ENCODE measurements at places on chromosomes 5 and 9.
A peak's percentile ranks its signal among the peaks of the same experiment; 100 is the strongest.

- DNase-seq: no peak
Observed at GRCh38 chr9:117886616-117887015, 182.4 kb downstream of the TLR4 start.

GRCh38 chr9:84856181-84856632 lies 186.7 kb downstream of the NTRK2 start:
- DNase-seq: no peak

DNA sequence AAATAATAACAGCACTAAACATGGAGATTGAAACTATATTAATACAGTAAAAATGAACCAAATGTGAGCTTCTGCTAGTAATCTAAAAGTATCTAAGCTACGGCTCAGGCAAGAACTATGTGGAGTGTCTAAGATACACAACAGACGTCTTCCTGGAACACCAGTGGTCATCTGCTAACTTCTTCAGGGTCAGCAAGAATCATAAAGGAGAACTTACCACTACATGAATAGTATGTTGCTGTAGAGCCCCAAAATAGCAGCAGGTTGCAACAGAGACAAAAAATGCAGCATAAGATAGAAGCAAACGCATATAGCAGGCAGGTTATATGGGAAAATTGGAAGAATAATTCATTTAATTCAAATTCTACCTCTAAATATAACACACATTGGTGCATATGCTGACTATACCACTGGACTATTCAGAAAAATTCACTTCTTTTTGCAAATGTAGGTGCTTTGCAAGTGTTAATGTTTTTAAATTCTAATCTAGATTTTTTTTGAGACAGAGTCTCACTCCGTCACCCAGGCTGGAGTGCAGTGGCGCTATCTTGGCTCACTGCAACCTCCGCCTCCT lies 27.1 kb downstream of the DCTN4 start:
- DNase-seq: no peak

GRCh38 chr9:33972698-33973097 lies 76.0 kb downstream of the UBAP2 start:
- no peak for DNase-seq

DNA sequence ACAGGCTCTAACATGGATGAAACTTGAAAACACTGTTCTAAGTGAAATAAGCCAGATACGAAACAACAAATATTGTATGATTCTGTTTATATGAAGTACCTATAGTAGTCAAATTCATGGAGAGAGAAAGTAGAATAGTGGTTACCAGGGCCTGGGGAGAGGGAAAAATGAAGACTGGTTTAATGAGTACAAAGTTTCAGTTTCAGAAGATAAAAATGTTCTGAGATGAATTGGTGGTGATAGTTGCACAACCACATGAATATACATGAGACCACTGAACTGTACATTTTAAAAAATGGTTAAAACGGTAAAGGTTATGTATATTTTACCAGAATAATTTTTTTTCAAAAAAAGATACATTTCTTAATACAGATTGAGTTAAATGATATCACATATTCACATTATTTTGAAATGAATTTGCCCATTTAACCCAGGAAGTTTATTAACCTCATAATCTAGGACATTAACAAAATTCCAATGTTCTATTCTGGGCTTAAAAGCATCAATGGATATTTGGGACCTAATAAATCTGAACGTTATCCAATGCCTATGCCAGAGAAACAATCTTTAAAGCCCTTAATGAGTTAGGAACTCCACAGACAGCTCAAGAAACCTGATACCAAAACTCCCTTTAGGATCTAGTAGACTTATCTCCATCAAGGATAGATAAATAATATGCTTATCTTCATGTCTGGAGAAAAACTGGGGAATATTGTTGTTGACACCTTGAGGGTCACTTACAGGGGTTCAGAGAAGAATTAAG lies 521.3 kb downstream of the EFNA5 start:
- no peak for DNase-seq

GRCh38 chr5:179199246-179199645 lies 139.1 kb downstream of the ZNF354C start:
- DNase-seq: no peak

DNA sequence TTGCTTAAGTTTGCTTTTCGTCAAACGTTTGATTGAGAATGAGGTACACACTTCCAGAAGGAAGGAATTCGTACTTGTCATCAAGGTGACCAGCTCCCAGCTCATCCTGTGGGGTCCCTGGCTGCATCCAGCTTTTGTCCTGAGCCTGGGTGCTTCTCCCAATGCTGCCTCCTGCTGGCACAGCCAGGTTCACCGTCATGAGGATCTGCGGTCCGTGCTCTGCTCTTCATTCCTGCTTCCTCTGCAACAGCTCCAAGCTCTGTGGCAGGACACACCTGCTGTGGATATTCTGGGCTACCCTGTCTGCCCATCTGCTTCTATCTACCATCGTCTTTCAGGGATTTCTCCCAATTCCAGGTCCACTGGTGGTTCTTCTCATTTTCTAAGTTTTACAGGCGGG lies 13.3 kb upstream of the UBE2QL1 start:
- no peak for DNase-seq

- no peak for DNase-seq
Observed at GRCh38 chr9:129199044-129199435, 21.0 kb upstream of the IER5L start.

DNA sequence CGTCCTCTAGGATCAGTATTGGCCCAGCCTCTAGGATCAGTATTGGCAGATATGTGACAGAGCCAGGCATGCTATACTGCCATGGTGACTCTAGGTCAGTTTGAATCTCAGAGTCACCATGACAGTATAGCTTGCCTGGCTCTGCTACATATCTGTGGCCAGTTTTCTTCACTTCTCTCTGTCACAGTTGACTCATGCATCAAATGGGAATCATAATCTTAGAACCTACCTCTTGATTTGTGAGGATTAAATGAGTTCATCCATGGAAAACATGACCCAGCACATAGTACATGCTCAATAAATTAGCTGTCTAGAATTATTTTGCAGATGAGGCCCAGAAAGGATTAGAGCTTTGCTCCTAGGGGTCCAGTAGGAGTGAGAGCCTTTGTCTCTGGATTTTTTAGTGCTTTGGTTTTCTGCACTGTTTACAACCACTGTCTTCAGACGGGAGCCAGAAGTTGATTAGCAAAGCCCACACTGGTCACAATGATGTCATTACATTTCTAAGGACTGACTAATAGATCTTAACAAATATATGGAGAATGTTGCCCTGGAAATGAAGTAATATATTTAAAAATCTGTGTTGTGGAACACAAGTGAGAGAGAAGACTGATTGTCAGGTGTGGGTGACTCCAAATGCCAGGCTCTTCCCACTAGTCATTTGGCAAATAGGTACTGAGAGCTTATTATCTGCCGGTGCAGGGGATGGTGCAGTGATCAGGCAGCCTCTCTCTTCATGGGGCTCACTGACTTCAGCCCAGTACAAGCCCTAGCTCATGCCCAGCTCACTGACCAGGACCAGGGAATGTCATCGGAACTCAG lies 76.0 kb downstream of the COL15A1 start:
- no peak for DNase-seq

GRCh38 chr5:181114284-181114843 lies 16.6 kb downstream of the OR2V1 start:
- no peak for DNase-seq

DNA sequence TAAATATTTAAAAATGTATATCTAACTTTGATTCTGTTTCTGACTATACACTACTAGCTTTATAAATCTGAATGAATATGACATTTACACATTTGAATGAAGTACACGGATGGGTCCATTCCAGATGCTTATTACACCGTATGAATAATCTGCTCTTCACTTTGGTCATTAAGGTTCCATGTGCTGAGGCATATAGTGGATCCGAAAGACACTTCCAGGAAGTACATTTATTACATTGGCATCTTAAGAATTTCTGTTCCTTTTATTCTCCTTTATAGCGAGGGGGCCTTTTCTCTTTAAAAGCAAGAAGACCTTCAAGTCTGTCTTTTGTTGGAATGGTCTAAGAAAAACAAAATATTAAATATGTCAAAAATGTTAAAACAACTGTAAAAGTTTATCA lies 147.6 kb downstream of the AUH start:
- DNase-seq: no peak

- DNase-seq: no peak
Observed at GRCh38 chr5:164119806-164120447, 614.5 kb downstream of the MAT2B start.

GRCh38 chr5:157150995-157151394 lies 8.3 kb upstream of the MED7 start:
- DNase-seq: no peak

DNA sequence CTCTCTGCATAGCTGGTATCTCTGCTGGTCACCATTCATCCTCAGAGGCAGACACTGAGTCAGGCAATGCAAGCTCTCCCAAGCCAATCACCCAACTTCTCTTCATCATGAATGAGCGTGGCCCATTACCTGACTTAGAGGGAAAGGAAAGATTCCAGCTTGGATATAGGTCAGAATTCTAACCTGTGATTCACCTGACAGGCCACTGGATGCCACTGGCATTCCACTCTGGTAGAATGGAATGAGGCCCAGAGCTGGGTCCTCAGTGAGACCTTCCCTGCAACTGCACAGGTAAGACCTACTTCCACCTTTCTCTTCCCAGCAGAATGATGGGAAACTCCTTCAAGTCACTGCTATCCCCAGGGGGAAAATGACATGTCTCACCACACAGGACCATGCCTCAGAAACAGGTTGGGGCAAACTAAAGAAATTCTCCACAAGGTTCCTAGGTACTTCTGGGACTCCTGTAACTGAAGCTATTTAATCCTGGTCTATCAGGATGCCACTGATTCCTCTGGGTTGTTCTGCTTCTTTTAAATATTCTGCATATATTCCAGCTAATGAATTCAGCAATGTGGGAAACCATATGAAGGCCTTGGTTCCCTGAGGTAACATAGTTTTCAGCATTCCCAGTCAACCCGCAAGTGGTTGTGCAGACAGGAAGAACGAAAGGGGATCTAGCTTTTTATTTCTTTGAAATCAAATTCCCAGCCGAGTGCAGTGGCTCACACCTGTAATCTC lies 62.0 kb downstream of the SUSD1 start:
- peak; percentile 23 for DNase-seq

DNA sequence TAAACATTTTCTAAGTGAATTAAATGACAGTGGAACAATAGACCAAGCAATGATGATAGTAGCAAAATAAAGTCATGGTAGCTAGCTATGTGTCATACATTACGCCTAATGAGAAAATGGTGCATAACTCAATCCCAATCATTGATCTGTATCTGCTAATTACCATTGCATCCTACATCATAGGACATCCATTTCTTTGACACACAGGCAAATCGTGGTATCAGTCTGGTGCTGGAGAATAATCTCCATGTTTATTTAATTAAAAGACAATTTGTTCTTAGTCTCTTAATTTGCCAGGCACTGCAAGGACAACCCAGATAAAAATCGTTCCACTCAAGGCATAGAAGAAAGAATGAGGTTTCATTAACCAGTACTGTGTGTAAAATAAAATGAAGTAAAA lies 89.6 kb upstream of the SMC5 start:
- no peak for DNase-seq

DNA sequence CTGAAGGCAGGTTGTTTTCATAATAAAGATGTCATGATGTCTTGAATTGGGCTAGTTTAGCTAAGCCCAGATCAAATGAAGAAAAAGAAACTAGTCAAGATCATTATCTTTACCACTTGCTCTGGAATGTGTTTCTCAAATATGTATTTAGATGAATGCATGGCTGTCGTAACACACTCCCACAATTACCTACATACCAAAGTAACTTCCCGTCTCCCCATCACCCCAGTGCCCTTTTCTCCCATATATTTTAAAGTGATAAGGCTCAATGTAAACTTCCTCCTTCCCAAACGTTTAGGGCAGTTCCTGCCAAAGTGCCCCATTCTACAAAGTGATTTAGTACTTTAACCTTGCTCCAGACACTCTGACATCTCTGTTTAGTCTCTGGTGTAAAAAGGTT lies 61.4 kb downstream of the SLC1A3 start:
- no peak for DNase-seq

DNA sequence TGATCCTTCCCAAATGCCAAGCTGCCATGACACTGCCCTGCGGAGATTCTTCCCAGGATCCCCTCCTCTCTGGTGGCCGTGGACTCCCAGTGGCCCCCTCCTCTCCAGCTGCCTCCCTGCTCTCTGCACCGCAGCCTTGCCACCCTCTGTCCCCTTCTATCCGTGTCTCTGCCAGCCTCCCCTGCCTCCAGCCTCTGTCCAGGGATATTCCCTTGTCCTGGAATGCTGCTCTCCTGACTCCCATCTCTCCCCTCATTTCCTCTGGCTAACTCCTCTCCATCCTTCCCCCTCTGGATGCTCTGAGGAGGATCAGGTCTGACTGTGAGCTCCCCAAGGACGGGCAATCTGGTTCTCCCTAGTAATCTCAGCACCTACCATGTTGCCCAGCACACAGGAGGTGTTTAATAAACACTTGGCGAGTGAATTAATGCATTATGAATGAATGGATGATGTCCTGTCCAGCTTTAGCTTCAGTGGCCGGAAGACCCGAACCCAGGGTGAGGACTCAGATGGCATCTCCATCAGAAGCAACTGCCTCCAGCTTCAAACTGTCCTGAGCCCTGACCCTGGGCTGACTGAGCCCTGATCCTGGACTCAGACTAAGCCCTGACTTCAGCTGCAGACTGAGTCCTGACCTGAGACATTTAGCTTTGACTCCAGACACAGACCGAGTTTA lies 7.5 kb upstream of the CRB2 start:
- no peak for DNase-seq

DNA sequence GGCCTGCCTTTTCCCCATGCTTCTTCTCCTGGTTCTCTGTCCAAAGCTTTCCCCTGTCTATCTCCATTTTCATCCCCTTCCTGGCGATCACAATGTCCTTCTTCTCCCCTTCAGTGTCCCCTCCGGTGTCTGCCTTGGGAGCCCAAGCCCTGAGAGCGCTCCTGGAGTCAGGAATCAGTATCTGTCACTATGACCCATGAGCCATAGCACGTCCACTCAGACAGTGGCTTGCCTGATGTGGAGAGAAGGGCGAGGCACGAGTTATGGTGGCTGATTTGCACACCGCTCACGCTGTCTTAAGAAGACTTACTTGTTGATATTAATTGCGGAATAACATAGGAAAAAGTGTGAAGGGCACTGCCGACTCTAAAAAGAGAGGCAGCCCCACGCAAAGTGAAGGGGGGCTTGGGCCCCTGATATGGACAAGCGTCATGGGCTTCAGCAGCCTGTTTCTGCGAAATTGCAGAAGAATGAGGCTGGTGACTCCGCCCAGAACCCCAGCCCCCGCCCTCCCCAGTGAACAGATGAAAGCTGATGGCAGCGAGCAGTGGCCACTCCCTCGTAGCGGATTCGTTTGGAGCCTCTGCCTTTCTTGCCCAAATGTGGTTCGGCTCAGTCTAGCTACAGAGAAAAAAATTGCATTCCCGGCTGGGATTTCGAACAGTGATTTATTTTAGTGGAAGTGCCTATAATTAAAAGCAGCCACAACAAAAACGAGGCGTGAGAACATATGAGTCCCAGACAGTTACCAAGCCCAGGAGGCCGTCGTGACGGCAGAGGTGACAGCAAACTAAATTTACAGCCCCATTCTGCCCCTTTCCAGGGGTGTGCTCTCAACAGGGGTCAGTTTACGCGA lies 149.8 kb downstream of the ICE1 start:
- no peak for DNase-seq

DNA sequence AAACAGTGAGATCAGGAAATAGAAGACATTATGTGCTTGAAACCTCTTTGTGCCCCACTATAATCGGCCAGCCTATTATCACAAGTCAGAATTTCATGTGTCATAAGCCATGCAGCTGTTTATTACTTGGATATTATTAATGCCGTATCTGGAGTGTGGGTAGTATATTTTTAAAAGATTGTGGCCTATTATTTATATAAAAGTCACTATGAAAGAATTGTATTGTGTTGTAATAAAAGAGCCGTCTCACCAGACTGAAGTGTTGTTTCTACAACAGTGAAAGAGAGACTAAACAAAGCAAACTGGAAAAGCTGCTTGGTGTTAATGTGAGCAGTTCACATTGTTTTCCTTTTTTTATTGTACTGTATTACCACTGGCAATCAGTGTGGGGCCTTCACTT lies 449.1 kb downstream of the PSAT1 start:
- no peak for DNase-seq

Measured in common myeloid progenitor, CD34-positive (primary cell).